ENCODE measurements at places on chromosomes 12 and 14. TPM values are rescaled to one million over a fixed set of nuclear protein-coding genes. Genes with fewer than 3 reads are reported as not detected.

The COL2A1 gene
- 62.0 TPM for polyA plus RNA-seq

The FAM222A gene
- 2.8 TPM for polyA plus RNA-seq

The TRIP11 gene
- polyA plus RNA-seq, result 34.9 TPM

The ATP5F1B gene
- polyA plus RNA-seq, result 605 TPM

The KRT8 gene
- 173 TPM for polyA plus RNA-seq

GRCh38 chr14:94001501-94002396, 4.6 kb downstream of the CCDC197 start:
- peak; percentile 49 for DNase-seq

DNA sequence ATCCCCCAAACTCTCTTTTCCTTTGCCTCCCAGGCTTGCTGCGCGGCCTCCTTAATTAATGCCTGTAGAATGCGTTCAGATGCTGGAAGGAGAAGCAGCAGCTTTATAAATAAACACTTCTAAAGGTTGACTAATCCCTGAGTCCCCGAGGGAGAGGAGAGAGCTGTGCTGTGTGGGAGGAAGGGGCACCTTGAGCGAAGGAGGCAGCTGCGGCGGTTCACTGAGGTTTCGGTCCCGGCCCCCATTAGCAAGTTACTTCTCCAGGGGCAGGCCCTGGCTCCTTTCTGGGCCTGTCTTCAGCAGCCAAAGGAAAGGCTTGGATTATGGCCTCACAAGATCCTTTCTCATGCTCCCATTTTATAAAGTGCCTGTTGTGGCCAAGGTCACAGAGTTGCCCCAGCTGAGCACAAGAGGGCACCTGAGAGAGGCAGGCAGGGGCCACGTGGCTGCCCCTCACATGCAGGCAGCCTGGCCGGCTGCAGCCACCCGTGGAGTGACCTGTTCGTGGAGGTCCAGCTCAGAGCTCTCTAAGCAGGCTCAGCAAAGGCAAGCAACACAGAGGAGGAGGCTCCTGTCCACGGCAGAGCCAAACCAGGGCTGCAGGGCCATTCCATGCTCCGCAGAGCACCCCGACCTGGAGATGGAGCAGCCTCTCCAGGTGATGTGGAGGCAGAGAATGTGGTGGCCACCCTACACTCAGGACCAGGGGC, 15.0 kb upstream of the CACNA2D4 start:
- DNase-seq, result no peak

DNA sequence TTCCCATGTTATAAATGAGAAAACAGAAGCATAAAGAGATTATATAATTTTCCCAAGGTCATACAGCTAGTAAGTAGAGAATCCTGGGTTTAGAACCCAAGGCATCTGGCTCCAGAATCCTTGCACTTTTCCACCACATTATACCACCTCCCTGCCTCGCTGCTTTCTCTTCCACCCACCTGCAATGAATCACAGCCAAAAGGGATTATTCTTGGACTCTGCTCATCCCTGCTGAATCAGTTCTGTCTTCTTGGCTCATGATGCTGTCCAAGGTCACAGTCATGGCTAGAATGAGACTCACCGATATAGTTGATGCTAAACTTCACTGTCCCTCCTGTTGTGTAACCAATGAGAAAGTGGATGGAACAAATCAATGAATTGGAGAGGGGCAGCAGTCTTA, 356.6 kb downstream of the FUT8 start:
- no peak for DNase-seq

- DNase-seq, result no peak
Measured at GRCh38 chr14:58191763-58192601, 8.0 kb upstream of the ACTR10 start.

DNA sequence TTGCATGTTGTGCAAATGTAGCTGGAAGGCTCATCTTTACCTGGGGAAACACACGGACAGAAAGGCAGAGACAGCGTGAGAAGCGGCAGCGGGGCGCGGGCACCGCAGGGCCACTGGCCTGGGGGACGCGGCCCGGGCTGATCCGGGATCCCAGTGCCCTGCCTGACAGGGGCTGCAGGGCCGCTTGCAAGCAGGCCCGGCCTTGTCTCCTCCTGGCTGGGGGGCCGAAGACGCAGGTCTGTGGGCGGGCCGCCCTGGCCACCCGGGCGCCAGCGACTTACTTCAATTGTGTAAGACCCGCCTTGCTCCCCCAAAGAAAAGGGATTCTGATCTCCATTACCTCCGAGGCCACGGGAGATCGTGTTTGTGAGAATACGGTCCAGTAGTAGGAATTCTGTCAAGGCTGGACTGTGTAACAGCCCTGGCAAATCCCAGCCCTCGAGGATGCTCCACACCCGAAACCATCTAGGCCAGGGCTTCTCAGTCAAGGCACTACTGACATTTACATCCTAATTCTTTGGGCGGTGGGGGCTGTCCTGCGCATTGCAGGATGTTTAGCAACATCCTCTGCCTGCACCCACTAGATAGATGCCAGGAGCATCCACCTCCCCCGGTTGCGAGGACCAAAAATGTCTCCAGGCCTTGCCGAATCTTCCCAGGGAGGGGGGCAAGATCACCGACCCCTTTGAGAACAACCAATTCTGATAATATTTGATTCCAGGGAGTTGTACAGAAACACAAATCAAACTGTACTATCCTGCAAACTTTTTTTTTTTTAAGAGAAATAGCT, 95.6 kb downstream of the BCL11B start:
- DNase-seq, result no peak

DNA sequence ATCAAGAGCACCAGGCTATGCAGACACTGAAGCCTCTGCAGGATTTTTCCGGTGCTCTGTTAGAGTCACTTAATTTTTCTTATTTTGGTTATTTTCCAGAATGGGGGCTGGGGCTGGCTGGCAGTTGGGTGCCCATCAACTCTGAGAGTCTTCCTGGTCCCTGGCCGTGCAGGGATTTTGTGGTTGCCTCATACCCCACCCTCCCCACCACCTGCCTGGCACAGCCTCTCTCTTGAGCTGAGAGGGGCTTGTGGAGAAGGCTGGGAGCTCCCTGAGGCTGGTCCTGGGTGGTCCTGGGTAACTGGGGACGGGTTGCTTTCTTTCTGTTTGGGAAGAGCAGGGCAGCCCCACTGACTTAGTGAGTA, 23.3 kb downstream of the LRTM2 start:
- no peak for DNase-seq

DNA sequence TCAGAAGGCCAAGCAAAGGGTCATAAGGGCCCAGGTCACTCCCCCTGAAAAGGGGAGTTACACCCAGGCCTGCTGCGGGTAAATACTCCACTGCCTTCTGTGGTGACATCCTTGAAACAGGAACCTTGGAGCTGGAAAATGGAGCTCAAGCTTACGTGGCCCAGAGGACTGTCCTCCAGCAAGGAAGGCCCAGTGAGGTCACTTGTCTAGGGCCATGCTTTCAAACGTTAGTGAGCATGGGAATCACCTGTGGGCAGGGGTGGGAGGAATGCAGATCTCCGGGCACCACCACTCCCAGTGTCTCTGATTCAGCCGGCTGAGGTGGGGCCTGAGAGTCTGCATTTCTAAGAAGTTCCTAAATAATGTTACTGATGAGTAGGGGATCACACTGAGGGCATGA, 140.5 kb upstream of the CCND2 start:
- no peak for DNase-seq

DNA sequence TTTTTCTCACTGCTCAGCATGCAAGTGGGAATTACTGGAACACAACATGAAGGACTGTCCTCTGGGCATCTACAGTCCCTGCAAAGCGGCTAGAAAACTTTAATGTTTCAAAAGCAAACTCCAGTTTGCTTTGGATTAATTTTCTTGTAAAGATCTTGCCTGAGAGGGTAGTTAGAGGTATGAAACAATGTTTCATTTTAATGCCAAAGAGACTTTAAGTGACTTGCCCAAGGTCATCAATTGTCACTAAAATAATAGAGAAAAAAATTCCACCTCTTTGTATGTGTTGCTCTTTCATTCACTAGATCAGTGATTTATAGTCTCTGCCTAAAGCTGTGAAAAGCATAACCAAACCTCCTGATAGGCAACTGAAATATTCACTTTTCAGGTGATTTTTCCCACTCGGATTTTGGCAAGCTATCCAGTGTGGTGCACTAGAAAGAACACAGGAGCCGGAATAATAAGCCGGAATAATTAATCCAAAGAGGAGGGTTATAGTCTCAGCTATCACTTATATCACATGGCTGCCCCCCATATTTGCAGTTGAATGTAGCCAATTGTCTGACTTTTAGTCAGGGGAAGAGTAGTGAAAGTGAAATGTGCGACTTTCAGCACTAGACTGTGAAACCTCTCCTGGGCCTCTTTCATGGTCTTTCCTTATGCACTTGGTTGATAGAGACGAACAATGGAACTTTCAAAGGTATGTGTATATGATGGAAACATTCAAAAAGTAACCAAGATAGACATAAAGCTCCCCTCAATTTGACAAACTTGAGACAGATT, 107.7 kb downstream of the SLC6A15 start:
- DNase-seq, result no peak

- no peak for DNase-seq
Measured at GRCh38 chr14:55103971-55104954, 24.8 kb upstream of the LGALS3 start.

GRCh38 chr12:32298917-32299316, 100.4 kb upstream of the FGD4 start:
- DNase-seq, result no peak

DNA sequence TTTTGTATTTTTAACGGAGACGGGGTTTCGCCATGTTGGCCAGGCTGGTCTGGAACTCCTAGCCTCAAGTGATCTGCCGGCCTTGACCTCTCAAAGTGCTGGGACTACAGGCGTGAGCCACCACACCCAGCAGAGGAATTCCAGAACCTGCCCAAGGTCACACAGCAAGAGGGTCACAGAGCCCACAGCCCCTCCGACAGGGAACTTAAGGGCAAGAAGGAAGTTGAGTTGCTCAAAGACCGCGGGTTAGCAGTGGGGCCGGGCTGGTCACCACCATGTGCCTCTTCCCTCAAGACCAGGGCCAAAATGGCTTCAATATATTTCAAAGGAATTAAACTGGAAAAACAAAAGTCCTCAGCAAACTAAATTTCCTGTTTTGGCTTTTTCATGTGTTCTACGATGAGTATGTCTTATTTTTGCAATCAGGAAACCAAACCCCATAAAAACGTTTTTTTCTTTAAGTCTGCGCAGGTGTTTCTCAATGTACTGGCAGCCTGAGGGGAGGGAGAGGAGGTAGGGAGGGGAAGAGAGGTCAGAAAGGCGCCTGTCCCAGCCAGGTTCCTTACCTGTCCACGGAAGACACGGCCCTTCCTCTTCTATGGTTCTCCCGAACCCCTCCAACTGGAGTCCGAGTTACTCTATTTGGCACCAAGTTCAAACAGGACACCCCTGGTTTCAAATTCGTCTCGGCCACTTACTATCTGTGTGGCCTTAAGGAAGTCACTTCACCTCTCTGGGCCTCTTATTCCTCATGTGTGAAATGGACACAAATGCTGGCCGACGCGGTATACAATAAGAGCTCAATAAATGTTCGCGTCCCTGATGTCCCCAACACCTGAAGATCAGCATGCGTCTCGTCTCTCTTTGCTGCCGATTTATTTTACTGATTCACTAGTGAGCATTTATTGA, 778 bp downstream of the SLC8B1 start:
- no peak for DNase-seq

DNA sequence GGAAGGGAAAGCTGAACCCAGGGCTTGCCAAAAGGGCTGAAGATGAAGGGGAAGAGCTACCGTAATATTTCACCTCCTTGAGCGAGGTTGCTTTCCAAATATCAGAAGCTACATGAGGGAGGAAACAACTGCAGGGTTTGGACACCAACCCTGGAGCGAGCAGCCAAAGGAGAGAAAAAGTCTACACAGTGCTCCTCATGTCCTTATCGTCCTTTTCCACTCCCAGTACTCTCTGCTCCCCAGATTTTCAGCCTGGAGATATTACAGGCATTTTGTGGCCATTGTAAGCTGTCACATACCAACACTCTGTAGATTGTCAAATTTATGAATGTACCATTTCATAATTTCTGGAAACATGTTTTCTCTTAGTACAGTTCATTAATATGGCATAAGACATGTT, 115.9 kb downstream of the GPHN start:
- peak; percentile 11 for DNase-seq

DNA sequence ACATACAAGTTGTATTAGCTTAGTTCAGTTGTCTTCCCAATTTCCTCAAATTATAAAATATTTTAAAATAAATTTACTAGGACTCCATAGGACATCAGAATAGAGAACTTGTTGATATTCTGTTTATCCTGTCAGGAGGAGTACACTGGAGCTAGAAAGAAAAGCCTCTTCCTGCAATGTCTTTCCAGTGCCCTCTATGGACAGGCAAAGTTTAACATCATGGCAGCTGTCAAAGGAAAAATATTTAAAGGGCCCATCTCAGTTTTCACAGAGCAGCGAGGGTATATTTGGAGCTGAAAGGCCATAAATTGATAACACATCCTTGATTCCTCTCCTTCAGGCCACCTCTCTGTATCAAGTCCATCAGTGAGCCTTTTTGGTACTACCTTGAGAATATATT, 19.0 kb downstream of the DIP2B start:
- no peak for DNase-seq

DNA sequence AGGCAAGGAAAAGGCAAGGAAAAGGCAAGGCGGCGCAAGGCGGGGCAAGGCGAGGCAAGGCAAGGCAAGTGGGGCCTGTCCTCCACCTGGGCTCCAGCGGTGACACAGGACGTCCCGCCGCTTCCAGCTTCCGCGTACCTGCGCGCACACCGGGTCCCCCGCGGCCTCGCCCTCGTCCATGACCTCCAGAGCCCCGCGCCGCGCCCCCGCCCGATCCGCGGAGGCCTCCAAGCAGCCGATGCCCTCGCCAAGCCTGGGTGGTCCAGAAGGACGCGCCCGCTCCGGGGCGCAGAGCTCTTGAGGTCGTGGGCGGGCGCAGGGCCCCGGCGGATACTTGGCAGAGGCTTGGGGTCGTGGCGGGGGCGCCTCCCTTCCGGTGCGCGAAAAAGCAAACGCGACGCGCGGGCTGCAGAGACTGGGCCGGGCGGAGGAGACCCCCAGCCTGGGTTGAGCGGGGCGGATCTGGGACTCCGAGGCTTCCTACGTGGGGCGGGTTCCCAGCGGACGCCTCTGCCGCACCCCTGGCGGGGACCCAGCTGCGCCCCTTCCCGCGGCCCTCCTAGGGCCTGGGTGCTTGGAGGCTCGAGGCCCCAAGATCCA, 60.8 kb upstream of the EIF5 start:
- peak; percentile 37 for DNase-seq

GRCh38 chr12:17204289-17205054, 598.5 kb upstream of the LMO3 start:
- DNase-seq, result no peak

DNA sequence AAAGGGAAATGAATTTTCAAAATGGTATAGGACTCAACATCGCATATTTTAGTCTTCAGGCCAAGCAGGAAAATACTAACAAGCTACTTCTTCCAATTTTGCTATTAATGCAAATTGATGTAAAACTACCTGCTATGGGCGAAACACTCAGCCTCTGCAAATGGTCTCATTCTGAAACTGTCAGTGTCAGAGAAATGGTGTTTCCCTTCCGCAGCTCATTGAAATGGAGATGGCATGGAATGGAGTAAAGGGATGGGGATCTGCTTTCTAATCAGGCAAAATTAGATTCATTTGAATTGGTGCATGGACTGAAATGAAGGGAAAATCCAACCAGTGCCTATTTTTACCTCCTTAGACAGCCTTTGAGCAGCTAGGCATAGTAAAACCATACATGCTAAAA, 80.4 kb upstream of the EEA1 start:
- DNase-seq, result no peak

GRCh38 chr12:61452076-61452475, 808.1 kb upstream of the USP15 start:
- DNase-seq, result no peak

Data from right lung (tissue), 10 donors.